AG09319 (cell line): ENCODE measurements at places on chromosomes 16 and 17.

- DNase-seq = no peak
Measured at GRCh38 chr16:84656649-84657048, 8.3 kb downstream of the KLHL36 start.

DNA sequence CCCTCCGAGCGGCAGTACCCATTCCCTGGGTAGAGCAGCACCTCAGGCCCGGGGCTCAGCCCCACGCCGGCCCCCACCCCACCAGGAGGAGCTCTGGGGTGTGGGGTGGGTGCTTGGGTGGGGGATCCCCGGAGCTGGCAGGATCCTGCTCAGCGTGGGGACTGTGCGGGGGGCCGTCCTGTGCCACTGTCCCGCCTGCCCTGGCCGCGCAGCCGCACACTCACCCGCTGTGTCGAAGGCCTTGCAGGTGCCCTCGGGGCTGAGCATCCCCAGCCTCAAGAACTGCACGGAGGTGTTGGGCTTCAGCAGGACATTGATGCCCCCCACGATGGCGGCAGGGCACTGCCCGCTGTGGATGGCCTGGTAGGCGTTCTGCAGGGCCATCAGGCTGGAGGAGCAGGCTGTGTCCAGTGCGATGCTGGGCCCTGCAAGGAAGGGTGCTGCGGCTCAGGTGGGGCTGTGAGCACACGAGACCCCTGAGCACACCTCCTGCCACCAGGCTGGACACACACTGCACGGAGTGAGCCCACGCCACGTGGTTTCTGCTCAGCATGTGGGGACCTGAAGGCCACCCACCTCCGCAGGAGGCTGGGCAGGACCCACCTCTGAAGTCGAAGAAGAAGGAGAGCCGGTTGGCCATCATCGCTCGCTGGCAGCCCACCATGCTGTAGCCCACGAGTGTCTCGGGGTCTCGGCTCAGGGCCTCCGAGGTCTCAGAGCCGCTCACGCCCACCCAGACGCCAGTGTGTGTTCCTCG, 4.9 kb downstream of the FASN start:
- DNase-seq = no peak

GRCh38 chr17:68246271-68247028, 1.4 kb upstream of the AMZ2 start:
- no peak for DNase-seq

DNA sequence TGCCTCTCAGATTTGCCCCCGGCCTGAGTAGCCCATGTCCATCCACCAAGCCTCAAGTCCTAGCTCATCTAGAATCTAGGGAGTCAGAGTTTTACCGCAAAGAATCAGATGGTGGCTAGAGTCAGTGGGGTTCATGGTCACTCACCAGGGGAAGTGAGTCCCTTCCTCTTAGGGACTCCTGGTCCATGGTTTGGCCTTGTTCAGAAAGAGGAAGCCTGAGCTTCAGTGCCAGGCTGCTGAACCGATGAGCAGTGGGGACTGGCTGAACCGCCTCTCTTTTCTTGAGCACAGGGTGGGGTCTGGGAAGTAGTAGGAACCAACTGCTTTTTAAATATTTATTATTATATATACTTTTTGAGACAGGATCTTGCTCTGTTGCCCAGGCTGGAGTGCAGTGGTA, 160.3 kb downstream of the NTN1 start:
- DNase-seq = no peak

- DNase-seq = no peak
Measured at GRCh38 chr16:84594725-84595038, 23.2 kb downstream of the COTL1 start.

DNA sequence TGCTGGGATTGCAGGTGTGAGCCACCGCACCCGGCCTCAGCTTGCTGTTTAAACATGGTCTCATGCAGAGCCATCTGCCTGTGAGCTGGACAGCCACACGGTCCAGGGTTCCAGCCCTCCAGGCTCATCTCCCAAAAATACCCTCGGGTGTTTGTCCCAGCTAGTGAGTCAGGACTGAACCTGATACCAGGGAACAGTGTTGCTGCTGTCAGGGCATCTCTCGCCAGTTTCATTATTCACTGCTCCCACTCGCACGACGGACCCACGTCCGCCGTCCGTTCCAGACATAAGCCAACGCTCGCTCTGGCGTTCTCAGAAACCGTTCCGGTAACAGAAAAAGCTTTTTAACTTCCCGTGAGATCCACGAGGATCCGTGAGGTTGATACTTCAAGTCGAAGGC, 77.6 kb downstream of the NXN start:
- no peak for DNase-seq

DNA sequence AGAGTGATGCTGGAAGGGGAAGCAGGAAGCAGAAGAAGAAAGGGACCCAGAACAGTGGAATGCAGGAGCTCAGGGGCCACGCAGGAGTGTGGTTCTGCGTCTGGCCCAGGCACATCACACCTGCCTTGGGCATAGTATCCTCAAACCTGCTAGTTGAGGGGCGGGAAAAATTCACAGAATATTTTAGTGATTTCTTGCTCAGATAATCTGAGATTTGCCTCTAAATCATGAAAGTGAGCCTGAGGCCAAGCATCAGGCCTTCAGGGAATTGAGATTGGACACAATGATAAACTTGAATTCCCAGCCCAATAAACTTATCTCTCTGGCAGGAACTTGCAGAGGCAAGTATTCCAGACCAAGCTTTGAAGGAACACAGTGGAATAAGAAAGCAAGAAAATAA, 48.5 kb upstream of the CCL2 start:
- DNase-seq = no peak

DNA sequence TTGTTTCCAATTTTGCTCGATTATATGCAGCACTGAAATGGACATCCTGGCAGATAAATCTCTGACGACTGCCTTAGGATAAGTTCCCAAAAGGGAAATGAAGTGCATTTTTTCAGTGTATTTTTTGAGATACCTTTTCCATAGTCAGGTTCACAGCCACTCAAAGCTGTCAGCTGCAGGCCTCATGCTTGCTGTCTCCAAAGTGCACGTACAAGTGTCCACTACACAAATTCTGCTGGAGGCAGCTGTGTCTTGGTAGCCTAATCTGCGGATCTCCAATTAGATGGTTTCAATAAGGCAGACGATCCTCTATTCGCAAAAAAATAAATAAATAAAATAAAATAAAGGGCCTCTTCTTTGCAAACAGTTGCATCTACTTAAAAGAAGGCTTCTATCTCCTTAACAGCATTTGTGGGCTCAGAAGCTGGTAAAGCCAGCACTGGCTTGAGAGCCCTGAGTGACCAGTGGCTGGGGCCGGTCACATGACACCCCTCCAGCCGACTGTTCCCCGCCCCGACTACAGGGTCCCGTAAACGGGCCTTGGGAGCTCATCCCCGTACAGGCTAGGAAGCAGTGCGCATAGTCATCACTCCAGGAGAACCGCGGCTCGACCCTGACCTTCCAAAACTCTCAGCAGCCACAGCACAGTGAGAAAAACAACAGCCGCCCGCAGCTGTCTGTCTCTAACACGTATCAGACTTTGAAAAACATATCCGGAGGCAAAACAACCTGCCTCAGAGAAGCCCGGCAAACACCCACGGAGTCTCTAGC, 18.8 kb downstream of the RPH3AL start:
- DNase-seq = no peak

- DNase-seq = no peak
Measured at GRCh38 chr16:67482233-67482924, 968 bp downstream of the AGRP start.

DNA sequence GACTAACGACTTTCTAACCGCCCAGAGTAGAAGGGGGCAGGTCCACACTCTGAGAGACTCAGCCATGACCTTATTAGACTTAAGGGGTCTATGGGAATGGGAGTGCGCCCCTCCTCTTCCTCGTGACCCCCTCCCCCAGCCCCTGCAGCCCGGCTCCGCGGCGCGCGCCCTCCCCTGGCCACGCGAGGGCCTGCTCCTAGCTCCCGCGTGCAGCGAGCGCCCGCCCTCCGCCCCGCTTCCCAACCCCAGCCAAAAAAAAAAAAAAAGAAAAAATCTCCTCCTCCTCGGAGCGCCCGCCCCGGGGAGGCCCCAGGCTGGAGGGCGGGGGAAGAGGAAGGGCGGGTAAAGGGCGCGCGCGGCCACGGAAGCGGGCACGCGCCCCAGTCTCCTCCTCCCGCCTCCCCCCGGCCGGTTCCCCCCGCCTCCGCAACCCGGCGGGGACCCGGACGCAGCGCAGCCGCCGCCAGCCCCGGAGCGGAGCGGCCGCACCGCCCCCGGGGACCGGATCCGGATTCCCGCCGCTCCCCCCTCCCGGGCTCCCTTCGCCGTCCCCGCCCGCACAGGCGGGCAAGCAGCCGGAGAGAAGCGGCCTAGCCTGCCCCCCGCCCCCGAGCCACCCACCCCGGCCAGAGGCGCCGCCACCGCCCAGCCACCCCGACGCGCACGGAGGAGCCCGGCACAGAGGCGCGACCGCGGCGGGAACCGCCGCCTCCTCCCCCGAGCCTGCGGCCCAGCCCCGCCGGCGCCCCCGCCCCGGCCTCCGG, 949 bp downstream of the UBTF start:
- DNase-seq = peak; percentile 78

DNA sequence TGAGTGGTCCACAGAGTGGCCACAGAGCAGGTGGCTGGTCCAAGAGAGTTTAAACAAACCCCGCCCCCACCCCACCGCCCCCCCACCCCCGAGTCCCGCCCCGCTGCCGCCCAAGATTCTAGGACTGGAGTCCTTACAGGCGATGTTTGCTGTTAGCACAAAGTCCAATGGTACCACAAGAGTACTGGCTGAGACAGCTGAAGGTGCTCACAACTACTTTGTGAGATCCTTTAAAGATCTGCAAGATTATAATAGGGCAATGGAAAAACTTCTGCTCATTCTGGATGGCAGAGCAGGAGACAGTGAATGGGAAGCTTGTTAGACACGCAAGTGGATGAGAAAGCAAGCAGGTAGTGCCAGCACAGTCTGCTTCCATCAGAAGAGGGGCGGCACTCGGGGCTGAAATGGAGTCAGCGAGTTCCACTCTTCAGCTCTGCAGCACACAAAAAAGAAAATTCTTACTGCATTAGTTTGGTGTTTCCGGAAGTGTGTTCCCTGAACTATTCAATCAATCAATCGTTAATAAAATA, 4.7 kb upstream of the TEKT3 start:
- no peak for DNase-seq

DNA sequence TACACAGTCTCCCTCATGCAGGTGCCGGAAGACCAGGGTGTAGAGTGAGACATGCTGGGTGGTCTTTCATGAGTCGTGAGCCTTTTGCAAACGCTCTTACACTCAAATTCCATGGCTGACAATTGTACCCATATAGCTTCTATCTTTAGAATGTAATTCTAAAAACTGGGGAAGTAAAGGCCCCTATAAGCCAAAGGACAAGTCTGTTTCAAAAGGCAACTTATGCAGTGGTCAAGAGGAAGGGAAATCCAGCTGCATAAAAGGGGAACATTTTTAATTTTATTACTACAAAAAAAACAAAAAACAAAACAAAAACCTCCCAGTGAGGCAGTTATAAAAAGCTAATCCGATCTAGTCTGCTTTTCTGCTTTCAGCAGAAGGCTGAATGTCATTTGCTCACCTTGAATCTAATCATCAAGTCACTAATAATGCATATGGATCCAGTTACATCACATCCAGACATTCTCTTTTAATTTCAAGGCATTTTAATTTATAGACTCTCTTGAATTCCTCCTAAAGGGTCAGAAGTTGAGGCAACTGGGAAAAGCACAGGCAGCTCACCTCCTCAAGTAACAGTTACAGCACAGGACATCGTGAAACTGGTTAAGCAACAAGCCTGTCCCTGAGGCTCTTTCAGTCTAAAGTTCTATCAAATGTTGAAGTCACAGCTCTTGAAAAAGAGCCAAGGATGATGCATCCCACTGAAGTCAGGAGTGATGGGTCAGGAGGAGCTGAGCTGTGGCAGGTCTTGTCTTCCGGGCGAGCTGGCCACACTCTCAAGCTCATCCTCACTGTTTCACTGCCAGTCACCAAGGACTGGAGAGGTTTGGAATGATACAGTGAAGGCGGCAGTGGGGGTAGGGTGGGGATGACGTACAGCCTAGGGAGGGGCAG, 99.7 kb downstream of the VPS53 start:
- no peak for DNase-seq

- DNase-seq = no peak
Measured at GRCh38 chr16:29675811-29676643, 3.0 kb upstream of the QPRT start.

DNA sequence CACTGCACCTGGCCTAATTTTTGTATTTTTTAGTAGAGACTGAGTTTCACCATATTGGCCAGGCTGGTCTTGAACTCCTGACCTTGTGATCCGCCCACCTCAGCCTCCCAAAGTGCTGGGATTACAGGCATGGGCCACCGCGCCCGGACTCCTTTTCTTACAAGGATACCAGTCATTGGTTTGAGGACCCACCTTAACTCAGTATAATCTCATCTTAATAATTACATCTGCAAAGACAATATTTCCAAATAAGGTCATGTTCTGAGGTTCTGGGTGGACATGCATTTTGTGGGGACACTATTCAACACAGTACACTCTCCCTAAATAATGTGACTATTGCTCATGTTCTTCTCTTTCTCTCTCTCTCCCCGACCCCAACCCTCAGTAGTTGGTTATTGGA, 63.7 kb downstream of the ERCC4 start:
- DNase-seq = no peak

DNA sequence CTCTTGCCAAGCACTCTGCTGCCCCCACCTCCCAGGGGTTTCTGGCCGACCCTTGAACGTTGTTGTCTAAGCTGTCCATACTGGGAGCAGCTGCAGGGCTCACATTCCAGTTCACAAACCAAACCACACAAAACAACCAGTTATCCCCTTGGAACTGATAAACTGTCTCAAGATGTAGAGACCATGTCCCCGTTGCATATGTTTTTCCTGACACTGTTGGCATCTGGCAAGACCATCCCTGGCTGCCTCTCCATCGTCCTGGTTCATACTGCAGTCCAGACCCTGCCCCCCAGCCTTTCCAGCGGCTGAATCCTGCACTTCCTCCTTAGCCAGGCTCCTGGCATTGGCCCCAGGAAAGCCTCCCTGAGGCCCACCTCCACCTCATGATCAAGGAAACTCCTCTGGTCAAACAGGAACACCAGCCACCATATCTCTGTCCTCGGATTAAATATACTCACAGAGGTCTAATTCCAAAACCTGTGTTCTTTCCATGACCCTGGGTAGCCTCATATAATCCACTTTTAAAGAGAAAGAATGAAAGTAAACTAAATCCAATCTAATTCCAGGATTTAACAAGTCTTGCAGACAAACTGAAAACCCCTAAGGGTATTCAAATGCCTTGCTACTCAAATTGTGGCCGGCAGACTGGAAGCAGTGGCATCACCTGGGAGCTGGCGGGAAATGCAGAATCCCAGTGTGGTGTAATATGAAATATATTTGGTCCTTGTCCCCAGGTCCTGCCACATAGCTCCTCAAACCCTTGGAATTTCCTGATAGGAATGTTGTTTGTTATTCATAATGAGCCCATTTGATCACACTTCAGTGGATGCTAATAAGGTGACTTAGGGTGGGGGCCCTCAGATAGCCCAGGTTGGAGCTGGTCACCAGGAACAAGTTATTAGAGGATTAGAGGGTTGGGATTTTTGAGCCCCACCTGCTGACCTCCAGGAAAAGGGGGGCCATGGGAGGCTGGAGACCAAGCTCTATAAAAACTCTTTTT, 14.2 kb downstream of the GAS7 start:
- DNase-seq = no peak

DNA sequence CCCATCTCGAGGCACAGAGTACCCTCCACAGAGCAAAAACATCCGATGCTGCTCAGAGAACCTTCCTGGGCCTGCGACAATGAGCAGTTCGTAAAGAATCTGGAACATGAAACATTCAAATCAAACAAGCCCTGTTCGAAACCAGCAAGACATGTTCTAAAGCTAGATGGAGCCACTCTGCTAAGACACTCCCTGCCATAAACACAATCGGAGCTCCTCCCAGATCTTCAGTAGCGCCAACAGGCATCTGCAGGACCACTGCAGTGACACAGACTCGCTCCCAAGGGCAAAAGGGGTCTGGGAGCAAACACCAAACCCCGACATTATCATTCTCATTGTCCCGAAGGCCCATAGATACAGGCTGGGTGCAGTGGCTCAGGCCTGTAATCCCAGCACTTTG, 108.7 kb downstream of the ZFHX3 start:
- DNase-seq = no peak
